Left colon (tissue), 2 donors: ENCODE measurements at places on chromosomes 1 and 21. TPM values are rescaled to one million over a fixed set of nuclear protein-coding genes. Genes with fewer than 3 reads are reported as not detected.

The SAMD13 gene
- 24.5 TPM for total RNA-seq

The ATAD3B gene
- 15.2 TPM for total RNA-seq

The WDR64 gene
- total RNA-seq = not detected

The HYI gene
- total RNA-seq = 60.9 TPM

The FCRL4 gene
- total RNA-seq = 0.28 TPM

The UBASH3A gene
- 1.0 TPM for total RNA-seq

The SDC3 gene
- 6.5 TPM for total RNA-seq

The FLG gene
- not detected for total RNA-seq

The LRRIQ3 gene
- total RNA-seq = 0.34 TPM

The LEPROT gene
- total RNA-seq = 77.1 TPM

The HLX gene
- 12.3 TPM for total RNA-seq

The SLC45A1 gene
- total RNA-seq = 0.73 TPM

The SPATA46 gene
- not detected for total RNA-seq

The KCNK2 gene
- total RNA-seq = 0.45 TPM

The FCER1G gene
- 23.3 TPM for total RNA-seq

The KCNJ10 gene
- total RNA-seq = not detected

DNA sequence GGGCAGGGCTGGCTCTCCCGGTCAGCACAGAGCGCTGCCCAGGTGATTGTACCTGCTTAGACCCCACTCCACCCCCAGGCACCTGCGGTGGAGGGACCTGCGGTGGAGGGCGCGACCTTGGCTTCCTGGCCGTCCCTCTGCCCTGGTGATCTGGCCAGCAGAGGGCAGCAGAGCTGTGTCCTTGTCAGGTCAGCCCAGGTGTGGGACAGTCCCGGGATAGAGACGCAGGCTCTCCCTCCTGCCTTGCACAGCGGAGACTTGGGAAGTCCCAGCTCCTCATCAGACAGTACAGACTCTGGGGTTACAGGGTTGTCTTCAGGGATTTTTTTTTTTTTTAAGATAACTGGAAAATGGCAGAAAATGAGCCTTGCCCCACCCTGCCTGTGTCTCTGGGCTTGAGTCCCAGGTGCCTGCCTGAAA, 10.0 kb downstream of the SLX9 start:
- DNase-seq = peak; percentile 95

- no peak for DNase-seq
These were observed 6.8 kb downstream of the CPT2 start for GRCh38 chr1:53203466-53203865.

DNA sequence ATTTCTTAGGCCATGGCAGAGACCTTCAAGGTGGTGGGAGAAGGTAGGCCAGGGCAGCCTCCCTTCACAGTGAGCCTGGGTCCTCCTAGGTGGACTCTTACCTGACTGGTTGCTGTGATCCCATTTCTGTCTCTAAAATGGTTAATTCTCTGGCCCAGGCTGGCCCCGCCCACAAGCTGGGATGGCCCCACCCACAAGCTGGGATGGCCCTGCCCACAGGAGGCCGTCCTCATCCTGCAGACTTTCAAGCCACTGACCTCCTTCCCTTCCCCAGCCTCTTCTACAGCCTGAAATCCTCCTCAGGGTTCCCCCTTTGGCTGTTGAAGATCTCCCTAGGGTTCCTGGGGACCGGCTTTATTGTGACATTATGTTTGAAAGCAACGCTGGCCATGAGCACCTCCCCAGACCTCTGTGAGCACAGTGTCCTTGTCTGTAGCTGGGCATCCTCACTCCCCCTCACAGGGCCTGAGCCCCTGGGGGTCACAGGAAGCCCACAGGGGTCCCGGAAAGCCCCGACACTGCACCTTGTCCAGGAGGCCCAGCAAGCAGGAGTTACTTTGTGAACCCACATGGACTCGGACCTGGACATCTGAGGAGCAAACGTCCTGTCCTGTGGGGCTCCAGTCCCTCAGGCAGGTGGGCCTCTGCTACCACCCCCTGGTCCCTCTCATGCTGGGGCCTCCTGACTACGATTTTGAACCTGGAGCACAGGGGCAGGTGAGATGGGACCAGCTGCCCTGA, 621.7 kb downstream of the MATN1 start:
- DNase-seq = no peak

- DNase-seq = peak; percentile 75
These were observed 49.9 kb downstream of the BACE2 start for GRCh38 chr21:41217671-41218385.

GRCh38 chr1:52914463-52914862, 7.1 kb downstream of the ECHDC2 start:
- DNase-seq = no peak

DNA sequence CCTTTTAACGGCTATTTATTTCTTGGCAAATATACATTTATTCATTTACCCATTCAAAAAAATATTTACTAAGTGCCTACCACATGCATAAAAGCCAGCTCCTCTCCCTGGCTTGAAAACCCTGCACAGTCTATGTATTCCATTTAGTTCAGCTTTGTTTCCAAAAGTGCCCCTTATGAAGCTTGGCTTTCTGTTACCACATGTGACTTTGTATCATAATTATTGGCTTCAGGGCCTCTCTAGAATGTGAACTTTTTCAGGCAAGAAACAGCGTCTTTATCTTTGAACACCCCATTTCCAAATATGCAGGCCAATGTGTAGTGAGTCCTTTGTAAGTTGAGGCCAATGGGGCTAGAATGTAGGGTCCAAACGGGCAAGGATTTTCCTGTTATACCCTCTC, 69.4 kb downstream of the CACHD1 start:
- no peak for DNase-seq

DNA sequence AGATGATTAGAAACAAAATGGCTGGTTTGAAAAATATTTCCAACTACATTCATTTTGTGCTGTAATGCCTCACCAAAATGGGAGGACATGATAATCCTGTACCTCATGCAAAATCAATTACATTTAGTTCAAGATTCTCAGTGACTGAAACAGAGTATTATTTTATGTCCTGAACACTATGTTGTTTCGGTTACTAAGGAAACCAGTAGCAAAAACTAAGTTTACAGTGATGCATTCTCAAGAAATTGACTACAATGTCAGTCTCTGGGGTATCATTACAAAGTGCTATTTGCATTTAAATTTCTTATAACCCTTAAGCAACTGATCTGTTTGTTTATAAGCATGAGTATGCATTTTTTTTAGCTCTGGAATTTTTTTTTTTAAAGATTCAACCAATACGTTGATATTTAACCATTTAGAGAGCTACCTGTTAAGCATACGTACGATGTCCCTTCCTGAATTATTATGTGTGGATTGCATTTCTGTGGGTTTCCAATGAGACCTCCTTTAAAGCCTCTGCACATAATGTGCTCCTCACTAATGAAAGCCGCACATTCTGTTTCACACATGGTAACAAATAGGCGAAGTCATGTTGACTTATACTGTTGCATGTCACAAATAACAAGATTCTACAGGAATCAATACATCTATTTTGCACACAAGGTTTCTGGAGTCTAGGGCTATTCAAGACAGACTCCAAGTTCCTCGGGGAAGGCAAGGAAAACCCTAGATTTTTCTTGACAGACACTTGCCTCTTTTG, 1035.7 kb downstream of the ADGRL2 start:
- DNase-seq = no peak

DNA sequence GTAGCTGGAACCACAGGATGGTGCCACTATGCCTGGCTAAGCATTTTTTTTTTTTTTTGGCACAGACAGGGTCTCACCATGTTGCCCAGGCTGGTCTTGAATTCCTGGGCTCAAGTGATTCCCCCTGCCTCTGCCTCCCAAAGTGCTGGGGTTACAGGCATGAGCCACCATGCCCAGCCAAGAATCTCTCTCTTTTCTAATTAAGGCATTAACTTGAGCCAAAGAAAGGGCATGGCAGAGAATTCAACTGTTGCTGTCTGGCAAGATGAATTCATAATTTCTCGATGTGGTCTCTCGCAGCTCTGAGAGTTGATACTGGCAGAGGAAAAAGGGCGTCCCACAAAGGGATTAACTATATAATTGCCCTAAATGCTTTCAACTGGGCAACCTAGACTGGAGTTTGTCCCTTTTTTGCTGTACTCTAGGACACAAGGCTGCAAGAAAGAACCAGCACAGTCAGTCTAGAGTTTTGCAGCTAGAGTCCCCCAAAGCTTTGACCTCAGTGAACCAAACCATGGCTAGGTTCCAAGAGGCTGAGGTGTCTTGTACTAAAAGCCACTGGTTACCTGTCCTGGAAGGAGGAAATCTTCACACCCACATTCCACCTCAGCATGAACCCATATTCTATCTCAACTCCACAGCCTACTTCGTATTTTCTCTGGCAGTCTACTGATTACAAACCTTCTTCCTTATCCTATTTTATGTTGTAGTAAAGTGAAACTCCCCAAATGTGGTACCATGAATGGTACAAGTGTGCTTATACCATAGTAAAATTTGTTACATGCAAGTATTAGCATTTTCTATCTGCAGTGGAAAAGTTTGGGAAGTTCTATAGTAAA, 51.2 kb downstream of the OPTC start:
- DNase-seq = no peak

- no peak for DNase-seq
These were observed 35.9 kb downstream of the URB2 start for GRCh38 chr1:229661897-229662296.

GRCh38 chr1:235893840-235894239, 27.1 kb upstream of the LYST start:
- no peak for DNase-seq

- DNase-seq = no peak
These were observed 17.6 kb downstream of the CRB1 start for GRCh38 chr1:197285526-197286205.

DNA sequence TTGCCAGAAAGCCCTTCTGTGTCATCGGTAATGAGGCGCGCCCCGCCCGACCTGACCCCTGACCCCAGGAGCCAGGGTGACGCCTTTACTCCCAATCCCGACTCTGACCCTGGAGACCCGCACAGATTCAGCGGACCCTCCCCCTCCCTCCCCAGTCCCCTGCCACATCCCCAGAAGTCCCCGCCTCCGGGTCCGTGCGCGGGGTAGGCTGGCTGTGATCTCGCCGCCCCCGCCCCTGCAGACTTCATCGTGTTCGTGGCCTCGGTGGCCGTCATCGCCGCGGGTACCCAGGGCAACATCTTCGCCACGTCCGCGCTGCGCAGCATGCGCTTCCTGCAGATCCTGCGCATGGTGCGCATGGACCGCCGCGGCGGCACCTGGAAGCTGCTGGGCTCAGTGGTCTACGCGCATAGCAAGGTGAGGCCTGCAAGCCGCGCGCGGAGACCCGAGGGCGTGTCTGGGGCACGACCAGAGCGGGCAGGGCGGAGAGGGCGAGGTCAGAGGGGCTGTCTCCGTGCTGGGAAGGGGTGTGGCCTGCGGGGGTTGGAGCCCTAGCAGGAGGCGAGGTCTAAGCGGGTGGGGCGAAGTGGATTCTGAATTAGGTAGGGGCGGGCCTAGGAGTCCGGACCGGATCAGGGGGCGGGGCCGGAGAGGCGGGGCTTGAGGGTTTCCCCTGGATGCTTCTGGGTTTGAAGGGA, 34.8 kb downstream of the KCNQ4 start:
- DNase-seq = peak; percentile 84

GRCh38 chr21:26057477-26058170, 112.9 kb downstream of the APP start:
- no peak for DNase-seq

DNA sequence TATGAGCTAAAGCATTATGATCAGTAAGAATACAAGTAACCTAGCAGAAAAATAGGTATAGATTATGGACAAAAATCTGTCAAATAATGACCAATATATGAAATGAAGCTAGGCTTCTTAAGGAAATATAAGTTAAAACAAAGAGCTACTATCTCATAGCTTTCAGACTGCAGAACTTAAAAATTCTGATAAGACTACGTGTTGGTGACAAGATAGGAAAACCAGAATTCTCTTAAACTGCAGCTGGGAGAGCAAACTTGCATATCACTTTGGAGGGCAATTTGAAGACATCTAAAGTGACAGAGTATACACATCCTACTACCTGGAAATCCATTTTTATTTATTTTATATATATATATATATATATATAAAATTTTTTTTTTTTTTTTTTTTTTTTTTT, 65.5 kb downstream of the LTN1 start:
- DNase-seq = no peak
